Karpas-422 (cell line): ENCODE measurements at places on chromosomes 11 and 22. TPM values are rescaled to one million over a fixed set of nuclear protein-coding genes. Genes with fewer than 3 reads are reported as not detected.

- no peak for DNase-seq
These were observed 12.1 kb downstream of the SLC37A2 start for GRCh38 chr11:125075242-125075625.

- no peak for DNase-seq
These were observed 73.7 kb upstream of the NECTIN1 start for GRCh38 chr11:119802670-119803069.

DNA sequence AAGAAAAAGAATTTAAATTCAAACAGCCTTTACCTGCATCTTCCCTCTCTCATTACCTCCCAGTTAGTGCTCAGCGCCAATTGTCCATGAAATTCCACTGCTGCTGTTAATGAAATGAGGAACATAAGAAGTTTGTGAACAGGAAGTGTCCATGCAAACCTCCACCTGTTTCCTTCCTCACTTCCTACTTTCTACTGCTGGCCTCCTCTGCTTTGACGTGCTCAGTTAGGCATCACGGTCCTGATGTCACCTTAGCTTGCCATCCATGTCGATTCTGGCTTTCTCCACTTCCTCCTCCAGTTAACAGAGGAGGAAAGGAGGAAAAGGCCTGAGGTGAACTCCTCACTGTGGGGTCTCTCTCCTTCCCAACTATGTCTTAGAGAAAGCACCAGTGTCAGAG is 26.9 kb upstream of the HTR3A start:
- peak; percentile 69 for DNase-seq

DNA sequence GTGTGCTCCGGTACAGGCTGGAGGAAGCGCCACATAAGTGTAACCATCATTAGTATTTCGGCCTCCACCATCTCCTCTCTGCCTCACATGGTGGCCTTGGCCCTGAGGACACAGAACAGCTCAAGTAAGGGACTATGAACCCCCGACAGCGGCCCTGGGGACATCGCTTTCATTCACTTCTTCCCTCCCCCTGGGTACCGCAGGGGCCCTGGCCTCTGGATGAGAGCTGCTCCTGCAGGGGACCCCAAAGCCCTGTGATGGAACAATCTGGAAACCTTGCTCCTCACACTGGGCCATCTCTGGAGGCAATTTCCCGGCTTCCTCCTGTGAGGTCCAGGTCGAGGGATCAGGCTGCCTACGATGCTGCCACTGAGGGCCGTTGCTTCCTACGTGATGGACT is 565.5 kb downstream of the BRD1 start:
- DNase-seq = no peak

DNA sequence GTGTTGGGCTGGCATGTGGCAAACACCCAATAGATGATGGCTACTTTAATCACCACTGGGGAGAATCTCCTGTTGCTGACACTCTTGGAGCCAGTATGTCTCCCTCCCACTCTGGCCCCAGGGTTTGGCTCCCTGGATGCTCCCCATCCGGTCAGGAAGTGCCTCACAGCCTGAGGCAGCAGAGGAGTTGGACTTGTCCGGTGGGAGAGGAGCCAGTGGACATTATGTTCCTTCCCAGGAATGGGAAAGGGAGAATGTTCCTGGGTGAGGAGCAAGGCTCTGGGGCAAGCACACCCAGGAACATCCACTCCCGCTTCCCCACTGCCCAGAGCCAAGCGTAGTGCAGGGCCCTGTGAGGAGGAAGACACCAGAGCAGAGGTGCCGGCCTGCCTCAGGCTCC is 84.6 kb upstream of the NAV2 start:
- DNase-seq = no peak

The APLNR gene
- total RNA-seq = not detected in 2 replicates
